ENCODE measurements at places on chromosomes 1 and 21.

- DNase-seq: no peak
Measured at GRCh38 chr1:61670445-61670844, 54.5 kb downstream of the TM2D1 start.

- no peak for DNase-seq
Measured at GRCh38 chr21:36555199-36555800, 75.4 kb upstream of the CLDN14 start.

DNA sequence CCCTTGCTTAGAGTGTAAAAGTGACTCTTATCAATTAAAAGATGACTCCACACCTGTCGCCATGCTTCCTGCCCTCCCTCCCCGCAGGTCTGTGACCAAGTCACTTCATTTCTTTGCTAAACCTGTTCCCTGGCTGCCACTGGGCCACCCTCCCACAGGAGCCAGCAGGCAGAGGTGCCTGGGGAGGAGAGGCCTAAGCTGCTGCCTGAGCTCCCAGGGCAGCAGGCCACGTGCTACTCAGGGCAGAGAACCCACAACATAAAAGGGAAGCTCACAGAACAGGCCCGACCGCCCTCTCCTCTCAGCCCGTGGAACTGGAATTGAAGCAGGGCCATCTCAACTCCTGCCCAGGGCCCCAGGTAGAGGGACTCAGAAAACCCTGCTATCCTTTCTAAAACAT, 4.9 kb downstream of the C1orf198 start:
- peak; percentile 51 for DNase-seq

- no peak for DNase-seq
Measured at GRCh38 chr1:95974586-95974985, 740.6 kb downstream of the RWDD3 start.

DNA sequence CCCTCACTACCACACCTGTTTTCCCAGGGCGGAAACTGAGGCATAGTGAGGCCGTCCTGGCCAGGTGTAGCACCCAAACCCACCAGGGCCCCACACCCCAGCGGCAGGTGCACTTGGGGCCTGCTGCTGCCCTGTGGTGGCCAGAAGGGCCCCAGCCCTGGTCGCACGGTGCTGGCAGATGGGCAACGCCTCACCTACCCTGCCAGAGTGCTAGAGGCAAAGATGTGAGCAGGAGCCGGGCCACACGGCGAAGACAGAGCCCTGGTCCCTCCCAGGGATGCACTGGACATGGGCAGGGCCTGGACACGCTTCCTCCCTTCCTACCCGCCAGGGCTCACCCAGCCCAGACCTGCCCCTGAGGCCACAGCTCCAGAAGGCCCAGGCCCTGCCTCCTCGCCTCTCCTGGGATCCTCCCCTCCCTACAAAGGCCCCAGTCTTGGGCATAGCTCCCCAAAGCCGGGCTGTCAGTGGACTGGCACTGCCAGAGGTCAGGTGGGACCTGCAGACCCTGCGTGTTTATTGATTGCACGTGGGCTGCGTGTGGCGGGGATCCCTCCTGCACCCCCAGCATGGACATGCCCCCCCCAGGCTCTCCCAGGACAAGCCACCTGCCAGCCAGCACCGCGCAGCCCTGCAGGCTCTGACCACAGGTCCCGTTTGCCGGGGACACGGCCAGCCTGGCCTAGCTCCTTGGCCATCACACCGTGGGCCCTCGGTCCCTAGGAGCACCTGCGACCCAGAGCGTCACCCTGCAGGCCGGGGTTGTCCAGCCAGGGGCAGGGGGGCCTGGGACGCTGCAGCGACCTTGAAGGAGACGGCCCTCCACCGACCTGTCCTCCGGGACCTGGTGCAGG, 44.1 kb downstream of the MEGF6 start:
- no peak for DNase-seq

- no peak for DNase-seq
Measured at GRCh38 chr1:10242811-10243210, 32.4 kb downstream of the KIF1B start.

DNA sequence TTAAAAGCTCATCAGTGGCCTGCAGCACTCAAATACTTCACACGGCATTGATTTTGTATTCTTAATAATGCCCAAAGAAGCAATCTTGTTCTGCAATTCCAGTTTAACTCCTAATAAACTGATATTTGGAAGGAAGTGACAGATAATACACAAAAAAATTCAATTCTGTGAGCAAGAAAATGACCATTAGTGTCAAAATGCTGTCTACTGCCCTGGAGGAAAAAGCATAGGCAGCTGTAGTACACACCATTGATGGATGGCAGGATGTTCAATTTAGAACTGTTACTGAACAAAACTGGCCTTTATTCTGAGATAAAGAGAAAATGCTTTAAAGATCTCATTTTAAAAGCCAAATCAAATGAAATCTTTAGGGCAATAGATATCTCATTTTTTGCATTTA, 251.3 kb upstream of the FMN2 start:
- DNase-seq: no peak

DNA sequence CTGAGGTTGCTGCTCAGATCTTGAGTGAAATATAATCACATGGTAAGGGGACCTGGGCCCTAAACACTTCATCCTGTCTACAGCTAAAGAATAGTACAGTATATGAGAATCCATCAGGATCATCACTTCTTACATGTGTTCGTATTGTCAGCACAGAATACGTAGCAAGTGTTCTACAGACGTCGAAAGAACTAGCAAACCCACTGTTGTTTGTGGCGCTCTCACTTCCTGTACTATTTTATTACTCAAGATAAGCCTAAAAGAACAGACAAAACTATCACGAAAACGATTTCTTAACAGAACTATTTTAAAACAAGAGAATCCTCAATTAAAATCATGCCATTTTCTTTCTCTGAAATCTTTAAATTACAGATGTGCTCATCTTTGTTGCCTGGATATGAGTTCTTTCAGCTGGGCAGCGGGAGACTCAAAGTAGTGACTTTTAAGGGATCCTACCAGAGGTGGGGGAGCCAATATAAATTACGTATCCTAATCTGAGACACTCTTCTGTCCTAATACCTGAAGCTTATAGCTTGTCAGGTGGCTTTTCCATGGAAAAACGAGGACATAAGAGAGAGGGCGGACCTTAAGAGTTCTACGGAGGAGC, 724 bp downstream of the ST7L start:
- DNase-seq: no peak

DNA sequence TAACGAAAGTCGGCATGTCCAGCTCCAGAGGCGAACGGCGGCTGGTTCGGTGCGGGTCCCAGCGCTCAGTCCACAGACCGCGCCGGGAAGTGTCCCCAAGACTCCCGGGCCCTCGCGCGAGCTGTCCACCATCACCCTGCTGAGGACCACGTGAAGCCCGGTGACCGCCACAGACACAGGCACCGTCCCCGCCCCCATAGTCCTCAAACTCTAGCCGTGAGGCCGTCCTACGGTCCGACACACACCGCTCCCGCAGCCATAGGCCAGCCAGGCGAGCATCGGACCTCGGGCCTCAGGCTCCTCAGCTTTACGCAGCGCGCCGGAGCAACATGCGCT, 535 bp downstream of the SETD4 start:
- DNase-seq: no peak

- no peak for DNase-seq
Measured at GRCh38 chr1:82978461-82979324, 1020.2 kb downstream of the TTLL7 start.

DNA sequence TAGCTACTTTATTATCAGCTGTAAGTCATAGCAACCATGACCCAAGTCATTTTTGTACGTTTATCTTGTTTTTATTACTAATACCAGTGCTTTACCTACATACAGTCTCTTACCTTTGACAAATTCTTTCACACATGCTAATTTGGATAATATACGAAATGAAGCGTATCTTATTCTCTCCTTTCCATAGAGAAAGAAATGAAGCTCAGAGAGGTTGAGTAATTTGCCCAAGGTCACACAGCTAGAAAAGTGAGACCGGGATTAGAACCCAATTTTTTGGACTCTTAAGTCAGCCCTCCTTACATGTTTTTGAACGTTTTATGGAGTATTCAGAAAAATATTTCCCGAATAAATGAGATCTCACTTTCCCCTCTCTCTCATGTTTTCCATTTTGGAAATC, 52.6 kb downstream of the OLIG1 start:
- no peak for DNase-seq

Data from substantia nigra (tissue), 51 donors.